Midbrain (tissue), 1 donor: ENCODE measurements at places on chromosomes 2 and 18.

DNA sequence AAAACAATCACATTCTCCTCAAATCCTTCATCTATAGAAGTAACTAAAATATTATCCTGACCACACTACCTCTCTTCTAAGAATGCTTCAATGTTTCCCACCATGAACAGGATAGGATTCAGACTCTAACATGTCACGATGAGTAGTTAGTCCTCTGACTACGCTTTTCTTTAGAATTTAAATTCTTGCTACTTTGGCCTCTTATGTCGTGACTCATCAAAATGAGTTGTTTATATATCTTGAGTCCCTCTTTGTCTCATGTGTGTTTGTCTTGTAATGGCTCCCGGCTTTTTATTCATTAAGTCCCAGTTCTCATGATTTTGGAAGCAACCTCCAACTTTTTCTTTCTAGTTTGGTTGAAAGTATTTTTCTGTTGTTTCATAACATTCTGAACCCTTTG is 1289.2 kb downstream of the DSC3 start:
- DNase-seq = no peak

GRCh38 chr2:54490863-54491262 is 34.7 kb downstream of the SPTBN1 start:
- DNase-seq = no peak

DNA sequence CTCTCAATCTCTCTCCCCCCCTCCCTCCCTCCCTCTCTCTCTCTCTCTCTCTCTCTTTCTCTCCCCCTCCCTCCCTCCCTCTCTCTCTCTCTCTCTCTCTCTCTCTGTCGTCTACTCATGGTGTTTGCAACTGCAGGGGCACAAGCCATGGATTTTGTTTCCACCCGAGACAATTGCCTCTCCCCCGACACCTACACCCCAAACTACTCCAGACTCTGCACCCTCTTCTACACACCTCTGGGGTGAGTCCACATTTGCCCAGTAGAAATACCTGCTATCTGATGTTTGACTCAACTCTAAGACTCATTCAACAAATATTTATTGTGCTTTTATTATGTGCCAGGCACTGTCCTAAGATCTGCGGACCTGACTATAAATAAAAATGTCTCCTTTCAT is 93.7 kb downstream of the TMEM17 start:
- DNase-seq = no peak

DNA sequence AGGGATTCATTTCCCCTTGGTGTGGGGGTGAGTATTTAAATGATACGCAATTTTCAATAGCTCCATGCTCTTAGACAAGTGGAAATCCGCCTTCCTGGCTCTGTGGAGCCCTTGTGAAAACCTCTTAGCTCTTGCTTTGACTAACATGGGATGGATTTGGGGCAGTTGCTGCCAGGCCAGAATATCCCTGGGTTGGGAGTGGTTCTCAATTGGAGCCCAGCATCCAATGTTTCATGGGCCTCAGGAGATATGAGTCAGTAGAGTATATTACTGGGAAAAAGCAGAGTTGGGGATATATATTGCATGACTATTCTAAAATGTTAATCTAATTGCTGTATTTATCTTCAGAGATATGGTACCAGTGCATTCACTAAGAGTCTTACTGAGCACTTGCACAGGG is 104.4 kb upstream of the IL1R2 start:
- DNase-seq = no peak

DNA sequence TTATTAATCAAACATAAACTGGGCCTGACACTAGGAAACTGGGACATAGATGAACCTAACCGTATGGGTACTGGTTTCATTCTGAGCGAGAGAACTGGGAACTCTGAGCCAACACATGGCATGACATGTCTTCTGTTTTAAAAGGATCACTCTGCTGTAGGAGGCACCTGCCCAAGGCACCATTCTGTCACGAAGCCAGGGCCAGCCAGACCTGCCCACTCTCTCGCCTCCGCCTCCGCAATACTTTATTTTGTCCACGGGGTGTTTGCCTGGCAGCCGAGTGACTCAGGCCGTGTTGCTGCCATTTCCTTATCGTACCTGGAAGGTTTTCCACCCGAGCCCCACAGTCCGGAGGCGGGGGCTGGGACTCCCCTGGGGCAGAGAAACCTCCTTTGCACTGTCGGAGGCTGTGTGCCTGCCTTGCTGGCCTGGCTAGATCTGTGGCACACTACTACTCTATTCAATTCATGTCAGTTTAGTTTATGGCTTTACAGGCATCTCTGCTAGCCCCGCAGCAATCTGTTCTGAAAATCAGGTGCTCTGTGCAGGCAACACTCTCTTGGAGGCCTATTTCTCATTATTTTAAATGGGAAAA is 120.4 kb upstream of the ACKR3 start:
- DNase-seq = no peak

- DNase-seq = no peak
These were observed 102.9 kb downstream of the NBAS start for GRCh38 chr2:15458277-15458676.

GRCh38 chr2:61179701-61180639 is 18.0 kb downstream of the C2orf74 start:
- peak; percentile 50 for DNase-seq

DNA sequence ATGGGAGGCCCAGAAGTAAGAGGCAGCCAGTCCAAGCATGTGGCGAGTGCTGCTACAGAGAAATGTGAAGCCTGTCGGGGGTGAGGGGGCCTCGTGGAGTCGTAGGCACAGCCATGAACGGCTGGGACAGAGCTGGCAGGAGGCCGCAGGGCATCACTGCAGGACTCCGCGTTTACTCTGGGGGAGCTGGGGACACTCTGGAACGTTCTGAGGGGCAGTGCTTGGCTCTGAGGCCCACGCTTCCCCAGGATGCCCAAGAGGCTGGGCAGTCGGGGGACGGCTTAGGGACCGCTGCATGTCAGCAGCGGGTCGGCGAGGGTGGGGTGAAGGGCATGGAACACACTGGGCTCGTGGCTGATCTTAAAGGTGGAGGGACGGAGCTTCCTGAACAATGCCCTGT is 6.6 kb downstream of the TMEM18 start:
- DNase-seq = no peak

GRCh38 chr2:22800412-22800811 is 584.6 kb upstream of the KLHL29 start:
- DNase-seq = no peak
